ENCODE measurements at places on chromosomes 3 and 15.

- no peak for DNase-seq
Measured at GRCh38 chr3:177594096-177594495, 396.8 kb upstream of the TBL1XR1 start.

DNA sequence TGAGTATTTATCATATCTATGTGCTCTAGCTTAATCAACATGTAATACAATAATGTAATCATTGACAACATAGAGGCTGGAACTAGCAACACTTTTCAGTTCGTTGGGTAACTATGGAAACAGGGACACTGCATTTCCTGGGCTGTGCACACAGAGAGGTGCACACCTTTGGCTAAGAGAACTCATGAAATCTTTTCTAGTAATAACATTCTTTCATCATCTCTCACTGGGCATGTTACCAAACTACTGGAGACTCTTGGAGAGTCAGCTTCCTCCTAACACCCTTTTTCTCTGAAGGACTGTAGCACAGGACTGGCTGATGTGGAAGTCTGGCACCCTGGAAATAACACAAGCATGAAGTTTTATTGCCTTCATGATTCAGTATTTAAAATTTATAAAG, 135.6 kb downstream of the KCNMB2 start:
- no peak for DNase-seq

- DNase-seq: no peak
Measured at GRCh38 chr3:196275126-196275525, 12.4 kb downstream of the PCYT1A start.

- no peak for DNase-seq
Measured at GRCh38 chr3:176174060-176174459, 1023.2 kb downstream of the TBL1XR1 start.

- no peak for DNase-seq
Measured at GRCh38 chr3:58617338-58617761, 40.2 kb upstream of the FAM107A start.

DNA sequence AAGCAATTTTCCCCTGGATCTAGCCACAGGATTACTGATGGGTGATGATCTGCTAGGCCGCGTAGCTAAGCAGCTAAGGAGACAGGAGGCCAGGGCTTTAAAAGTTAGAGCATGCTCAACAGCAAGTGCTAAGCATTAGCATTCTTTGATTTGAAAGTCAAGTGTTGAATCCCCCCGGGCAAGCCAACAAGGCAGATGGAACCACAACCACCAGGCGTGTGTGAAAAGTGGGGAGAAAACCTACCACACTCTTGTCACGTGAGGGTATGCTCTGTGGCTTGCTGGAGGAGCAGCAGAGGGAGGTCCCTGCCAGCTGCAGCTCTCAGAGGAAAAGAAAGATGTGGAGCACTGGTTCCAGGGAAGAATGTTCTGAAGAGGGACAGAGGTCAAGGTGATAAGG, 20.9 kb downstream of the SLC51A start:
- DNase-seq: no peak
